ENCODE measurements at places on chromosomes 2 and 18.

DNA sequence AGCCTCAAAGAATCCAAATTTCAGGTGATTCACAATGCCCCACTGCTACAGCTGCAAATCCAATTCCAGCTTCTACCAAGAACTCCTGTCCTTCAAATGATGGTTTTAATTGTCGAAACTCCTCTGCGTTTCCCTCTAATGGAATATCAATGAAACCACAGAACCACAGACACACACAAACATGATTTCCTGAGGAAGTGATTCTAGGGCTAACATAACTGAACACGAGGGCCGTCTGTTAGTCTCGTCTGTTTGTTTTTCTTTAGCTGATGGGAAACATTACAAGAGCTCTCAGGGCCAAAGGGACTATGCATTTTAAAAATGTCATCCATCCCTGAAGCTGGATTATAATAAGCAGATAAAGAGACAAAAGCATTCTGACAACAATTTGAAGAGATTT lies 59.4 kb downstream of the RNF152 start:
- DNase-seq = no peak

DNA sequence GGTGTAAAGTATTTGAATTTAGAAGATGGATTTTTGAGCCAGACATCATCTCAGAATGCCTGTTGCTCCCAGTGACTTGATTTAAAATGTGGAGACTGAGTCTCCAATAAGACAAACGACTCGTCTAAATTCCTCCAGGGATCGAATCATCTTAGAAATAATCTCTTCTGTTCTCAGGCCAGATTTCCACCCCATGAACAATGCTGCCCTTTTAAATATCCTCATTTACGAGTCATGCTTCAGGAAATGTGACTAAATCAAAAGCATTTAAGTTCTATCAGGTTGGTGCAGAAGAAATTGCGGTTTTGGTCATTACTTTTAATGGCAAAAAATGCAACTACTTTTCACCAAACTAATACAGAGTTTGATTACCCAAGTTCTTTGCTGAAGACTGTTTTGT lies 684.6 kb upstream of the SOX11 start:
- no peak for DNase-seq

DNA sequence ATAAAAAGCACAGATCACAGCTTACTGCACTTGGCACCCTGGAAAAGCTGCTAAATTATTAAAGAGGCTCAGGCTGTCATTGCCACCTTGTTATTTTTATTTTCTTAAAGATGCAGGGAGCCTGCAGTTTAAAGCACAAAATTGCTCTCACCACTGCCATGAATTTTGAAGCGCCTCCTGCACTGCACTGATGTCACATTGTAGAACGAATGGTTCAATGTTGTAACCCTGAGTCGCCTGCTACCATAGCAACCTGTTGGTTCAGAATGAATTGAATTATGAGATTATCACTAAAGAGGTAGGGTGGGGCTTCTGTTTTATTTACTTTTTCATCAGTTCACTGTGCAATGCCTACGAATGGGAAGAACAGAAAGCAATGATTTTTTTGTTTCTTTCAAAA lies 16.5 kb downstream of the SCG2 start:
- no peak for DNase-seq

- DNase-seq = no peak
Measured at GRCh38 chr2:125167820-125168219, 1142.7 kb downstream of the CNTNAP5 start.

DNA sequence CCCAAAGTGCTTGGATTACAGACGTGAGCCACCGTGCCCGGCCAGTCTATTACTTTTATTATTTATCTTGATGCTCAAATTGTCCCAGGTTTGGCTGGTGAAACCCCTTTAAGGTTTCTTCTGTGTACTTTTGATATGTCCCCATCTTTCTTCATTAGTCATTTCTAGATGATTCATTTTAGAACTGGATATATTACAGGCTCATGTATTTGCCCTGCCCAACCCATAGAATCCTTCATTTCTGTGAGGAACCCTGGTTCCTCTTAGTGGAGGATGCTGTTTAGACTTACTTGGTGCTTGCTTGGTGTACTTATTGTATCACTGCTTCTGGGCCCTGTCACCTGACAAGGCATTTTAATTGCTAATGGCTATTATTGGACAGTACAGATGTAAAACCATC lies 40.1 kb downstream of the KCMF1 start:
- no peak for DNase-seq

Measured in activated CD8-positive, alpha-beta memory T cell treated with anti-CD3 and anti-CD28 coated beads for 4 hours (primary cell).